Stimulated activated CD4-positive, alpha-beta T cell treated with anti-CD3 and anti-CD28 coated beads, TNF-alpha, amount 100 ng/mL, for 24 hours (primary cell): ENCODE measurements at places on chromosomes 1 and 21.

DNA sequence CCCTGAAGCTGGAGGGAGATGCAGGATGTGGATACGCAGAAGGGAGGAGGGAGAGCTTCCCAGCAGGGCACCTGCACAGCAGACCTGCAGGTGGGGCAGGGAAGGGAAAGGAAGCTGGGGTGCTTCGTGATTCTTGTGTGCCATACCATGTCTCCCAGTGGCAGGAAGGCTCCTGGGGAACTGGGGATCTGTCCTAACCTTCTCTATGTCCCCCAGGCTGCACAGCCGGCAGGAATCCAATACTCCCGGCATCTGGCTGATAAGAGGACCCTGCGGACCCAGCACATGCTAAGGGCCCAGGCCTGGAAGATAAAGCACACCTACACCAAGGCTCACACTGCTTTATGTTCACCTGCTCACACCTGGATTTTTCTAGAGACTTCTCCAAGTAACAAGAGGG lies 79.4 kb downstream of the ITPKB start:
- DNase-seq, result no peak

DNA sequence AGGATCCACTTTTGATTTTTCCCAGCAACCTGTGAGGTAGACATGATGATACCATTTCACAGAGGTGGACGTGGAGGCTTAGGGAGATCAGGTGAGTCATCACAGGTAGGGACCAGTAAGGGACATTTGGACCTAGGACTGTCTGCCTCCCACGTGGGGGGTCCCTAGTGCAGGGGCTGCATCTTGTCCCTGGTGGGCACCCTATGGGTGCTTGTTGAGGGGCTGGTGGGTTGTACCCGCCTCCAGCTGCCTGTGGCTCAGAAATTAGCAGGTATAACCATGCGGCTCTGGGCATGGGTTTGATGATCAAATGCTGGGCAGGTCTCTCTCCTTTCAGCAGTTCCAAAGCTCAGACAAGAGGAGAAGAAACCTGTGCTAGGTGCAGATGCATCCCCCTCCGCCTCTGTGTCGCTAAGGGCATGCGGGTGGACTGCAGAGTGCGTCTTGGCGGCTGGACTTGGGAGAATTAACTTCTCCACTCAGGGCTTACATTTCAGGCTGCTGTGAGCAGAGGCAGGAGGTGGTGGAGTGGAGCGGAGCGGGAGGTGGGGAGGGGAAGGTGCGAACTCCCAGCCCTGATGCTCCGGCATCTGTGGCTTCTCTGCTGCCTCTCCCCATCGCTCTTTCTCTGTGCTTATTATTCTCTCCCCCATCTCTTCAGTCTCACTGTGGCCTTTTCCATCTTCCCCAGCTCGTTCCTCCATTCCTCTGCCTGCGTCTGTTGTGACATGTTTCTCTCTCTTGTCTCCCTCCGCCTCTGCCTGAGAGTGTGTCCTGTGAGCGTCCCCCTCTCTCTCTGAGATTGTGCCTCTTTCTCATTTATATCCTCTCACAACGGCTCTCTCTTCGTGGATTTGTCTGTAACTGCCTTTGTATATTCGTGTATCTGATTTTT lies 146.8 kb downstream of the PTPRU start:
- no peak for DNase-seq

GRCh38 chr1:100866041-100866900 lies 28.4 kb downstream of the EXTL2 start:
- no peak for DNase-seq

DNA sequence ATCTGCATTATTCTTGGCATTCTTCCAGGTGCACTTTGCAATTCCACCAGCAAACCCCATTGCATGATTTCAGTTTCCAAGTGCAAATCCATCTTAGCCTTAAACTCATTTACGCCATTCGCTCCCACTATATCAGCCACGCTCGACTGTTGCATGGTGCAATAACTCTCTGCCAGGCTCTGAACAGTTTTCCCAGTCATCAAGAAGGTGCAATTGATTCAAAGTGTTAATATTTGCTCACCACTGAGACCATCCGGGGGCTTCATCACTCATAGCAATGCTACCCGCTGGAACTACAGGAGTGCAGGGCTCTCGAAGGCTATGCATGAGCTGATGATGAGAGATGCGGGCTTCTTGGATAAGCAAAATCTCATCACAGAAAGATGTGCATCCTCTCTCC lies 488.2 kb downstream of the OMA1 start:
- no peak for DNase-seq

DNA sequence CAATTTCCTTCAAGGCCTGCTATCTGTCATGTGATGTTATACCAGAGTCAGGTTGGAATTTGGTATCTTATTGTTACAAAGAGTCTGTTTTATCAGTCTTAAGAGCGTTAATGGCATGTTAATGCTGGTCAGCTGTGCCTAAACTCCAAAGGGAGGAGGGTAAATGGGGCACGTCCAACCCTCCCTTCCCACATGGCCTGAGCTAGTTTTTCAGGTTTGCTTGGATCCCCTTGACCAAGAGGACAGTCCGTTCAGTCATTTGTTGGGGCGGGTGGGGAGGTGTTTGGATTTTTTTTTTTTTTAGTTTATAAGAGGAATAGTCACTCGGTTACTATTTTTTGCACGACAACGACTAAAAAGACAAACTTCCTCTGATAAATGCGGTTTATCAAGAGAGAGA lies 63.8 kb upstream of the LYST start:
- DNase-seq, result no peak

- DNase-seq, result no peak
Observed at GRCh38 chr1:211331011-211331709, 4.5 kb downstream of the TRAF5 start.

DNA sequence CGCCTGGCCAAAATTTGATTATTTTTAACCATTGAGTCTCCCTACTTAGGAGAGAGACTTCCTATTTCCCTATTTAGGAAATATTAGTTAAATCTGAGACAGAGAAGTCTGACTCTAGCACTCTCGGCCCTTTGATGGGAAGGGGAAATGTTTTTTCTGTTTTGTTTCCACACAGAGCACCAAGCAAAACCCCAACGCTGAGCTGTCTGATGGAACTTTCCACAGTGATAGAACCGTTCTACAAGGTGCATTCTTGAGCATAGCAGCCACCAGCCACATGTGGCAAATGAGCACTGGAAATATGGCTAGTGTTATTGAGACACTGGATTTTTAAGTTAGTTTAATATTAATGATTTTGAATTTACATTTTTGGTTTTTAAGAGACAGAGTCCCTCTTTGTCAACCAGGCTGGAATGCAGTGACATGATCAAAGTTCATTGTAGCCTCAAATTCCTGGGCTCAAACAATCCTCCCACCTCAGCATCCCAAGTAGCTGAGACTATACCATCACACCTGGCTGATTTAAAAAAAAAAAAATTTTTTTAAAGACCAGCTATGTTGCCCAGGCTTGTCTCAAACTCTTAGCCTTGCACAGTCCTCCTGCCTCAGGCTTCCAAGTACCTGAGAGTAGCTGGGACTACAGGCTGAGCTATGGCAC lies 77.3 kb upstream of the GALNT2 start:
- no peak for DNase-seq

- no peak for DNase-seq
Observed at GRCh38 chr1:247430434-247430833, 14.5 kb downstream of the NLRP3 start.

DNA sequence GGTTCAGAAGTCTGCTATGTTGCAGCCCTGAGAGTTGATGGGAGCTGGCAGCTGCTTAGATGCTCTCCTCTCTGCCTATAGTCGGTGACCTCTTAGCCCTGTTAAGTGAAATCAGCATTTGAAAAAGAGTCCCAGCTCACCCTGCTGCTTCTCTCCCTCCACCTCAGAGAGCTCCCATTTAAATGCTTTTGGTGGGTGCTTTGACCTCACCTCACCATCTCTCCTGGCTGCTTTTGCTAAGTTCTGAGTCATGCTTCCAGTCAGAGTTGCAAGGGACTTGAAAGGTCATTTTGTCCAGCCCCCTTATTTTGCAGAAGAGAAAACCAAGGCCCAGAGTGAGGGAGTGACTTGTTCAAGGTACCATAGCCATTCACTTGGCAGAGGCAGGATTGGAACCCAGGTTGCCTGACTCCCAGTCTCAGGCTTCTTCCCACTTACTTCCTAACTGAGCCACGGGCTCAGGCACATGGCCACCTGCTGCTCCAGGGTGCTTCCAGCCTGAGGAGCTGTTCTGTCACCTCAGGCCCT lies 3.3 kb downstream of the MAPKAPK2 start:
- no peak for DNase-seq

GRCh38 chr1:3633344-3634058 lies 8.7 kb downstream of the TPRG1L start:
- no peak for DNase-seq

DNA sequence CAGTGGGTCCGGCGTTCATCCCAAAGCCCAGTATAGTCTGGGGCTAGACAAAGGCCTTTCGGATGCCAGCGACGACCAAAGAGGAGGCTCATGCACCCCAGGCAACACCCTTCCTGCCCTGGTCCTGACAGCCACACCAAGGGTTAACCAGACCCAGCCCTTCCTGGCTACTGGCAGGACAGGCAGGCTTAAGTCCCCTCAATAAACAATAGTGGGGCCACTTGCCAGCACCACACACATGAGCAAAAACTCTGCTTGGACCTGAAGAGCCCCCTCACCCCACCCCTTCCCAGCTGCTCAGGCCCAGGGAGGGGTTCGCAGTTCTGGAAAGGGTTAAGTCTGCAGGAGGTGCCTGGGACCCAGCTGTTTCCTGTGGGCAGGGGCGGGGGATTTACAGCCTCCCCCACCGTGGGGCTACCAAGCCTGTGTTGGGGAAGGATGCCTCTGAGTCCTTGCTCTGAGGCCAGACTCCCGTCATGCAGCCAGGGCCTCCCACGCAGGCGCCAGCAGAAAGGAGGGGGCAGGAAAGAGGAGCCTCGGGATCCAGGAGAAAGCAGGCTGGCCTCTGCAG lies 18.2 kb downstream of the PHLDA3 start:
- no peak for DNase-seq

DNA sequence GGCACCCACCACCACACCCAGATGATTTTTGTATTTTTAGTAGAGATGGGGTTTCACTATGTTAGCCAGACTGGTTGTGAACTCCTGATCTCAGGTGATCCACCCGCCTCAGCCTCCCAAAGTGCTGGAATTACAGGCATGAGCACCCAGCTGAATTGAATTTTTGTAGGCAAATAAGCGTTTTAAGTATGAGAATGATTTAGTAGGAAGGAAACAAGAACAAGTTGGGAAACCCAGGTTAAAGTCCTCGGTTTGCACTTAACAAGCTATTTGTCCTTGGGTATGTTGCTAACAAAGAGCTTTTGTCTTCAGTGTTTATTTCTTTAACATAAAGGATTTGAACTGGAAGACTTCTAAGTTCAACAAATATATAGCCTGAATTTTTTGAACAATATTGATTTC lies 23.9 kb downstream of the BTF3L4 start:
- DNase-seq, result no peak

DNA sequence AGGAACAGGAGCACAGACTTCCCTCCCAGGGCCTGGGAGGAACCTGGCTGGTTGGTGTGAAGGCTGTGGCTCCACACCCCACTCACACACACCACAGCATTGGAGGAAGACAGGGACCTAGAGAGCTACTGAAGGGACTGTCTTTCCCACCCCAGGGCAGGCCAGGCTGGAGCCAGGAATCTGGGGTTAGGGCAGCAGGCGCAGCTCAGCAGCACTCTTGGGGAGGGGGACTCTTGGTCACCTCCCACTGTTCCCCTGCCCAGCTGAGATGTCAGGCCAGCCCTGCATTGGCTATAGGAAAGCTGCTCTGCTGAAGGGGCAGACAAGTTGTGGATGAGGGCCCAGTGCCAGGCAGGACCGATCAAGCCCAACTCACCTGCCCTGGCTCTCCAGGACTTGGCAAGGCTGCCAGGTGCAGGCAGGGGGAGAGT lies 1.6 kb upstream of the PLEKHA6 start:
- DNase-seq, result no peak

- DNase-seq, result no peak
Observed at GRCh38 chr1:173049322-173049633, 1.5 kb downstream of the TNFSF18 start.

GRCh38 chr1:186531561-186532165 lies 70.7 kb upstream of the PDC start:
- no peak for DNase-seq

DNA sequence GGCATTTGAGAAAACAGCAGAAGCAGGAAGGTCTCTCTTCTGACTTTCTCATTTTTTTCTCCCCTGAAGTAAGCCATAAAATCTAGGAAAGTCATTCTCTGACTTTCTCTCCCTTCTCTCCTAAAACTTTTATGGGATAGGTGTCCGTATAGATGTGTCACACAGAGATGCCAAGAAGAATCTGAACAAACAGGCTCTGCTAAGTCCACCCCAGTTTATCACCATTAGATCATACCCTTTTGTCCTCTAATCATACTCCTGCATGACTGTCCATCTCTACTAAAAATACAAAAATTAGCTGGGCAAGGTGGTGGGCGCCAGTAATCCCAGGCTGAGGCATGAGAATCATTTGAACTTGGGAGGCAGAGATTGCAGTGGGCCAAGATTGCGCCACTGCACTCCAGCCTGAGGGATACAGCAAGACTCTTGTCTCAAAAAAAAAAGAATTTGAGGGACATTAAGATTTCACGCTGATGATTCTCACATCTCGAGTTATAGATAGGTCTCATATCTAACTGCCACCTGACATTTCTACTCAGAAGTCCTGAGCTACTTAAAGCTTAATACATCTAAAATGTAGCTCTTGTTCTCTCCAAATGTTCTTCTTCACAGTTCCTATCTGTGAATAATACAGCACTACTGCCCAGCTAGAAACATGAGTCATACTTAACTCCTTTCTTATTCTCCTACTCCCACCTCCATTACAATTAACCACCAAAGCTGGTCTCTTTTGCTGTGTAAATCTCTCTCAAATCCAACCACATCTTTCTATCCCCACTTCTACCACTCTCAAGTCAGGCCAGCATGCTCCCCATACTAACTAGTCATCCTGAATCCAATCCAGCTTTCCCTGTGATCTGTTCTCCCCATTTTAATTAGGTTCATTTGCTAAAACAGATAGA lies 47.7 kb downstream of the ZNF644 start:
- DNase-seq, result no peak

GRCh38 chr1:82318265-82318664 lies 517.5 kb downstream of the ADGRL2 start:
- no peak for DNase-seq

- no peak for DNase-seq
Observed at GRCh38 chr1:1020415-1021009, 592 bp downstream of the AGRN start.

DNA sequence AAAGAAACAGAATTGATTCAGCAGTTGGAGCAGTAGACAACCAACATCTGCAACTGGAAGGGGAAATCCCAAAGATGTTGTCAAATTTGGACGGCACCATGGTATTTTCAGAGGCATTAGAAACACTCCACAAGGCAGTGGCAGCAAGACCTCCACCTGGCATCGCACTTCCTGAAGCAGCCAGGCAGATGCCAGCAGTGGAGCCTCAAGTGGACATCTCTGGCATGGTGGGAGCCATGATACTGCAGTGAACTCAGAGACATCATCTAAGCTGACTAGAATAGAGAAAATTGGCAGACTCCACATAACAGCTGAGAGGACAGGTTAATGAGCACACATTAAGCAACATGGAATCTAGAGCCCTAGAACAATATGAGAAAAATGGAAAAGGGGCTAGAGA lies 33.9 kb upstream of the RGS8 start:
- DNase-seq, result no peak
